Myocyte (in vitro differentiated cells): ENCODE measurements at places on chromosomes 12 and 14. TPM values are rescaled to one million over a fixed set of nuclear protein-coding genes. Genes with fewer than 3 reads are reported as not detected.

Gene ESRRB
- not detected in 2 replicates for total RNA-seq

DNA sequence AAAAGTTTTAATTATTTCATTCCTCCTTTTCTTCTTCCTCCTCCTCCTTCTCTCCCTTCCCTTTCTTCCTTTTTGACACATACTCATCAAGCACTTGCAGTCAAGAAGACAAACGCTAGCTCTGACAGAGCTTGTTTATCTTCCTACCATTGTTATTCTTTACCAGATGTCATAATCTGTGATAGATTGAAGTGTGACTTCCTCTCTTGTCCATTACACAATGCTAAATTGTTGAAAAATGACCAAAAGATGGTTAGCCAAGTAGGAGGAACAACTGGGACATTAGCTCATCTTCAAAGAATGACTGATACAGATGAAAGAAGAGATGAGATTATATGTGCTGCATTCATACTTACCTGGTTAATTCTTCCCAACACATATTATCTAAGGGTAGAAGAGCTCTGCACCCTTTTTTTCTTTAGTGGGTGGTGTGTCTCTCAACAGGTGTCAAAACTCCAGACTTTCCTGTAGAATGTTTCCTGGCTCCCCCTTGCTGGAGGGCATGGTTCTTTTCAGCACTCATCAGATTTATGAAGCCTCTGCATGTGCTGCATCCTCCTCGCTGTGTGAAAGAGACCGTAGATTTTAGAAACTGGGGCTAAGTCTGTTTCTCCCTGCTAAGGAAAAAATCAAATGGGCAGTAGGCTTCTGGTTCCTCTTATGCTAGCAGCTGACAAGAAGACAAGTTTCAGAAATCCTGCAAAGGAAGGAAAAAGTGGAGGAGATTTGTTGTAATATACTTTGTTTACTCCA is 147.1 kb downstream of the TMX1 start:
- DNase-seq, result no peak

DNA sequence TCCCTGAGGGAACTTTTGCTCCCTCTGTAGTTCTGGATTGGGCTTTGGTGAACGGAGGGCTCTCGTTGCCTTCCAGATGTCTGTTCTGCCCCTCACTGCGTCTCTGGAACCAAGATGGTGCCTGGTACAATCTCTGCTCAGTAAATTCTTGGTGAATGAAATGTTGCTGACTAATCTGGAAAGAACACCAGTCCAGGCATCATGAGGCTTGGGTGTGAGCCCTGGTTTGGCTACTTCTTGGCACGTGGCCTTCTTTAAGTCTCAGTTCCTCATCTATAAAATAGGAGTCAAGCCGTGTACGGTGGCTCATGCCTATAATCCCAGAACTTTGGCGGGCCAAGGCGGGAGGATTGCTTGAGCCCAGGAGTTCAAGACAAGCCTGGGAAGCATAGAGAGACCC is 4.3 kb downstream of the HHIPL1 start:
- DNase-seq, result no peak

Gene PRB2
- not detected in 2 replicates for total RNA-seq

Gene RAD51B
- total RNA-seq, result 7.2 and 70.0 TPM in 2 replicates
